Activated naive CD8-positive, alpha-beta T cell treated with anti-CD3 and anti-CD28 coated beads for 36 hours (primary cell): ENCODE measurements at places on chromosomes 7 and 10.
A peak's percentile ranks its signal among the peaks of the same experiment; 100 is the strongest.

GRCh38 chr7:133355325-133355708 is 102.4 kb downstream of the EXOC4 start:
- DNase-seq = no peak

DNA sequence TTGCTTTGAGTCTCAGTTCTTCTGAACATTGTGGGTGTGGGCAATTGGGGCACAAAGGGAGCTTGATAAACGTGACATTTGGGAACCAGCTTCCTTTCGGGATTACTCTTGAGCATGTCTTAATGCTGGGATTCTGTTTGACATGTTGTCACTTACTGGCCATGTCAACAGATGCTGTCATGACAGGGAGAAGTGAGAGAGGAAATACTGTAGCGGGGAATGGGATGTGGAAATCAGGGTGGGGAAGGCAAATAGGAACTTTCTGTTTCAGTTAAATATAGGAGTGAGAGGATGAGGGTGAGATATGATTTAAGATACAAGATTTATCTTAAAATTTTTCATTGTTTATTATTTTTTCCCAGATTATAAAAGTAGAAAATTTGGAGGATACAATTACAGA is 83.9 kb downstream of the SEC23IP start:
- DNase-seq = no peak

DNA sequence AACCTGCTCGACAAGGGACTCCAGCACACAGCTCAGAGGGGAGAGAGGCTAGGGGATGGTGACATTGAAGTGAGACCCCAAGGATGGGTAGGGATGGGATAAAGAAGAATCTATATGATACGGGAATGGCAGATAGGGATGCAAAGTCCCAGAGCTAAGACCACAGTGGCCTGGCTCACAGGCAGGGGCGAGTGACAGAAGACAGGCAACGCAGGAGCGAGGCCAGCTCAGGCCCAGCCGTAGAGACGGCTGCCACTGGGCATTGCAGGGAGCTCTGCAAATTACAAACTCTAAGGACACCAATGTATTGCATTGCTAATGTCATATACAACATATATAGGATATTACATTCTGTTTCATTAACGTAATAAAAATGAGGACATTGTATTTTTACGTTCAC is 131.4 kb downstream of the TCERG1L start:
- DNase-seq = no peak

DNA sequence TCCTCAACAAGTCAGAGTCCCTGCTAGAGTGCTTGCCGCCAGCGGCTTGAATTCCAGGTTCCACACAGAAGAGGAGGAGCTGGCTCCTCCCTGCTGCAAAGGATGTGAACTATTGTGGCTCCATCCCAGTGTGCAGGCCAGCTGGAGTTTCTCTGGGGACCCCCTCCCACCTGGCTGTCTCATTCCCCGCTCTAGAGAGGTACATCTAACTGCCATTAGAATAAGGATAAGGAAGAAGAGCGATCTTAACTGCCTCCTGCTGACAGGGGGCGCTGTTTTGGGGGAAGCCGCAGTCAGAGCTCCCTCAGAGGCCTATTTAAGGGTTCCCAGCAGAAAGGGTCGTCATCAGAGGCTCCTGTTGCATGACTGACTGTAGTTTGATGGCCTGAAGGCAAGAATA is 40.8 kb upstream of the HECW1 start:
- DNase-seq = peak; percentile 14

GRCh38 chr7:73758581-73759138 is 11.4 kb downstream of the CLDN3 start:
- no peak for DNase-seq

GRCh38 chr10:116055252-116055916 is 217.6 kb downstream of the GFRA1 start:
- DNase-seq = no peak

GRCh38 chr7:45689011-45689796 is 115.0 kb downstream of the ADCY1 start:
- DNase-seq = no peak

- no peak for DNase-seq
These were observed 16.8 kb upstream of the MTPN start for GRCh38 chr7:135993950-135994349.

- no peak for DNase-seq
These were observed 38.4 kb downstream of the ANK3 start for GRCh38 chr10:60351191-60351853.

DNA sequence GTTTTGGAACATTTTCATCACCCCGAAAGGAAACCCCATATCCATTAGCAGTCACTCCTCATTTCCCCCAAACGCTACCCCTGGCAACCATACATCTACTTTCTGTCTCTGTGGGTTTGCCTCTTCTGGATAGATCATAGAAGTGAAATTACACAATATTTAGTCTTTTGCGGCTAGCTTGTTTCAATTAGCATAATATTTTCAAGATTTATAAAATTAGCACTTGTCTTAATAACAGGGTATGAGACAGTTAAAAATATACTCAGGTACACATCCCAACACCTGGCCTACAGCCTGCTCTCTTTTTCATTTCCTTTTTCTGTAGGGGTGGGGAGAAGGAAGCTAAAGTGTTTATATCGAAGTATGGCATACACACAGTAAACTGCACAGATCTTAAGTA is 81.4 kb upstream of the LRGUK start:
- no peak for DNase-seq

DNA sequence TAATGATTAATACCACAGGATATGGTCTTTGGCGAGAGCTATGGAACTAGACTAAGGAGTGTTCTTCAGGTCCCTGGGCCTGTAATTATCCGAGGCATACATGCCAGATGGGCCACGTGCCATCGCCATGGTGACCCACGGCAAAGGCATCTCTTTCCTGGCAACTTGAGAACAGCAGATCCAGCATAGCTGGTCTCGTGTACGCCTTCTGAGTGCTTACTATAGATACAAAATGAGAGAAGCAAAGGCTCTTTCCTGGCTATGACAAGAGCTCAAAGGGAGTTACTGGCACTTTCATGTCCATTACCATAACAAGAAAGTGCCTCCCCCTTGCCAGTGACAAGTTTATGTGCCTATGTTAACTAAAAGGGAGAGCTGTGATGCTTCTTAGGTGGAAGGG is 26.0 kb upstream of the GLI3 start:
- no peak for DNase-seq

DNA sequence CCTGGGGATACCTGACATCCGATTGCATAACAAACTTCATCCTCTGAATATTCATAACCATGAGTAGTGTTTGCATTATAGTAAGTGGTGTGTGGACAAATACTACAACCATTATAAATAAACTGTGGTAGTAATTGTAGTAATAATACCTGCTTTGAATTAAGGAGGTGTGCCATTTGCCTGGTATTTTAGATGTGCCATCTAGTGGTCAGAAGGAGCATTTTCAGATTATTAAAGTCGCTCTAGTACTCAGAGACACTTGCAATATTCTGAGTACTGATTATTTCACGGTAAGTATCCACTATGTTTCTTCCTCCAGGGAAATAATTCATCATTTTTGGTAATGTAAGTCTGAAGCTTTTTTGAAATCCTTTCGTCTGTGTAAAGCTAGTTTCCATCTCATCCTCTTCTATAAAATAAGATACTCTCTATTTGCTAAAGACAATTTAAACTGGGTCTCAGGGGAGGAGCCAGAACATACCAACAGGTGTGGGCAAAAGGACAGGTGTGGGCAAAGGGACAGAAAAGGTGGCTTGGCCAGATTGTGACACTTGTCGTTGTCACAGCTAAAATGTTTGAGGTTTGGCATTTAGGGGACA is 115.3 kb upstream of the WDR11 start:
- no peak for DNase-seq

DNA sequence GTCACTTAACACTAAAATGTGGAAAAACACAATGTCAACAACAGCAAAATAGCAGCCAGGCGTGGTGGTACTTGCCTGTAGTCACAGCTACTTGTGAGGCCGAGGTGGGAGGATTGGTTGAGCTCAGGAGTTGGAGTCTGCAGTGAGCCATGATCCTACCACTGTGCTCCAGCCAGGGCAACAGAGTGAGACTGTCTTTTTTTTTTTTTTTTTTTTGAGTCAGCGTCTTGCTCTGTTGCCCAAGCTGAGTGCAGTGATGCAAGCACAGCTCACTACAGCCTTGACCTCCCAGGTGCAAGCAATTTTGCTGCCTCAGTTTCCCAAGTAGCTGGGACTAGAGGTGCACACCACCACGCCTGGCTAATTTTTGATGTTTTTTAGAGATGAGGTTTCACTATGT is 6.1 kb downstream of the KCTD7 start:
- no peak for DNase-seq

GRCh38 chr10:14697281-14697680 is 77.4 kb downstream of the FAM107B start:
- DNase-seq = no peak

DNA sequence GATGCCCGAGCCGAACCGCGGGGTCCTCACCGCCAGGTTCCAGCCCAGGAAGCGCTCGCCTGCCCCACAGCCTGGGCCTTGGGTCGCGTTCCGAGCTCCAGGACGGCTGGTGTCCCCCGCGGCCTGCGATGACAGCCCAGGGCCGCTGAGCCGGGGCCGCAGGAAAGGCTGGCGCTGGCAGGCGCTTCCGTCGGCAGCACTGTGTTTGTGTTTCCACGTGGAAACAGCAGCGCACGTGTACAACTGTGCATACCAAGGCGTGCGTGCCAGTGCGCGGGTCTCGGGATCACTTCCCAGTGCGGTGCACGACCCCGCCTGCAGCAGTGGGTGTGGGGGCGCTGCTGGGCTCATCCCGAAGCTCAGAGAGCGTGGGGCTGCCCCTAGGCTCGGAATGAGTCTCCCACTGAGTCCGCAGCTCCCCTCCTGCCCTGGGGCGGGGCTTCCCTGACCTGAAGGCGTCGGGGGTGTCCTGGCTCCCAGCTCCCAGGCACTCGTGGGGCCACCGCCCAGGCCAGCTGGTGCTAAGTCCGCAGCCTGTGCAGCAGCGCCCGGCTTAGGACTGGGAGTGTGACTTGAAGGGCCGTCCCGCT is 17.2 kb downstream of the AP5Z1 start:
- peak; percentile 33 for DNase-seq

- no peak for DNase-seq
These were observed 113.9 kb downstream of the CACNB2 start for GRCh38 chr10:18254086-18254485.

DNA sequence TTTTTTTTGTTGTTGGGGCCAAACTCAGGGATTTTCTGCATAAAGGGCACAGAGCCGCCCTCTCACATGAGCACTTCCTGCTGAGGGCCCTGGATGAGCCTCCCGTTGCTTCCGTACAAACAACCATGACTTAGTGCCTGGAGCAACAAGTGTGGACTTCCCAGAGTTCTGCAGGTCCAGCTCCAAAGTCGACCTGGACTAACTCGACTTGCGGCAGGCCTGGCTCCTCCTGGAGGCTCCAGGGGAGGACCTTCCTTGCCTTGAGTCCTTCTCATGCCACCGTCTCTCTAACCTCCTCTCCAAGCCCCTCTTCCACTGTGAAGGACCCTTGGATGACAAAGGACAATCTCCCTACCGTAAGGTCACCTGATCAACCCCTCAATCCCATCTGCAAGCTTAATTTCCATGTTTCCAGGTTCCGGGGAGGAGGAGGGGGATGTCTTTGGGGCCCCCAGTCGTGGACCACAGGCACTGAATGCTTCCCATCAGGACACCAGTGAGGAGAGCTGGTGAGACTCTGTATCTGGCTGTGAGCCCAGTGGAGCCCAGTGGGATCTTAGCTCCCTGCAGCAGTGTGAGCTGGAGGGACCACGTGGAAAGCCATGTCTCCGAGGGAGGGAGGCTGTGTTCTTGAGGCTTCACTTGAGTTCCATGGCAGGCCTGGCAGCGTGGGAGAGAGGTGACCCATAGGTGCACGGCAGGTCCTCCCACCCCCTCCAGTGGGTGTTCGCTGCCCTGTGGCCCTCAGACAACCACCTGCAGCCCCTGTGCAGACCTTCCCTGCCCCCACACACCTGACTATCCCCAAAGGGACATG is 199.5 kb upstream of the PPP2R2D start:
- DNase-seq = no peak

DNA sequence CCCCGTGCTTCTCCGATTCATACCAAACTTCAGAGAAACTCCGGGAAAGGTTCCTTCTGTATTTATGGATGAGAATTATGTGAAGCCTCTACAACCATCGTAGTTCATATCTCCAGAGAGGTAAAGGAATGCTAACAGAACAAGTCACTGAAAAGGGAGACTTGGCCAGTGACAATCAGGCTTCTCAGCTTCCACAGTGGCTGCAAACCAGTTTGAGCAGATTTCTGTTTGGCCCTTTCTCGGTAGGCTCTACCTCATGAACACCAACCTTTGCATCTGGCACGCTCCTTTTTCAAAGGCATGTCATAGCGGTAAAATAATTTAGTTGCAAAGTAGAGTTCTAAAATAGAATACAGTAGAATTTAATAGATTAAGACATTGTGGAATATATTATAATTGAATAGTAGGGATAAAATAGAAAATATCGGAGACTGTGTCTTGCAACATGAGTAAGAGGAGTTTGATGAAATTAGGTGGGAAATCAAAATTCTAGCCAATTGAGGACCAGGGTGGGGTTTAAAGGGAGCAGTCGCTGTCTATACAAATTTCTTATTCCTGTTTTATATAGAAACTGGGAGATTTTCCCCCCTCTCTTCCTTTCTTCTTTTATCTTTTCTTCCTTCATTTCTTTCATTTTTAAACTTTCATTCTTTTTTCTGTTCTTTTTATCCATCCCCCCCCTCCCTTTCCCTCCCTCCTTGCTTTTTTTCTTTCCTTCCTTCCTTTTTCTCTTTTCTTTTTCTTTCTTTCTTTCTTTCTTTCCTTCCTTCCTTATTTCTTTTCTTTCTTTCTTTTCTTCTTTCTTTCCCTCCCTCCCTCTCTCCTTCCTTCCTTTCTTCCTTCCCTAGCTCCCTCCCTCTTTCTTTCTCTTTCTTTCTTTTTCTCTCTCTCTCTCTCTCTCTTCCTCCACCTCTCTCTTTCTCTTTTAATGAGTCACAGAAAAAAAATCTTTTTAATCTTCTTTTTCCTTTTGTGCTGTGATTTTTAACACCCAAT is 161.5 kb upstream of the KLF6 start:
- no peak for DNase-seq

- DNase-seq = no peak
These were observed 93.6 kb downstream of the PRLHR start for GRCh38 chr10:118501637-118502440.

DNA sequence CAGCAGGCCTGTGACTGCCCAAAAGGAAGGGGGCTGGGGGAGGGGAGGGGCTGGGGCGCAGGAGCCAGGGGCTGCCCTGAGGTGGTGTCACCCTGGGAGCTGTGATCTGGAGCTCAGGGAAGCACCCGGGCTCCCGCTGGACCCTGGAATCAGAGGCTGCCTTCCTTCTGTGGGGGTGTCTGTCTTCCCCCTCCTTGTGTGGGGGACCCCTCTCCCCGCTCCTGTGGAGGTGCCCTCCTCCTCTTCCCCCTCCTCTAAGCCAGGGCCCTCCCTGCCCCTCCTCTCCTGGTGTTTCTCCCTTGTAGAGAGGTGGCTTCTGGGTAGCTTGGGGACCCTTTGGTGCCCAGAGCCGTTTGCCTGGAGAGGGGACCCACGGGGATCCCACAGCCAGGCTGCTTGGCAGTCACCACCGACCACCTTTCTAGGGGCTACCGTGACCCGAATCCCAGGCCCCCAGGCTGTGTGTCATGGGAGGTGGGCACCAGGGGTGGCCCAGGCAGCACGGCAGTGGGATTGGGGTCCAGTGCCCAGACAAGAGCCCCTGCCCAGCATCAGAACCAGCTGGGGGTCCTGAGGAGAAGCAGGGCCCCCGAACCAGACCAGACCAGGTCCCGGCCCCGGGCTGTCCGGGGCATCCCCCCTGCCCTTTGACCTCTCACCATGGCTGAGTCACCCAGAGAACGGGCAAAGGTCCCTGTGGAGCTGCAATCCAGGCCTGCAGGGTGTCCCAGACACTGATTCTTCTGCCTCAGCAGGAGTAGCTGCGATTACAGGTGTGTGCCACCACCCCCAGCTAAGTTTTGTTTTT is 741 bp downstream of the PRAP1 start:
- no peak for DNase-seq
